ENCODE measurements at places on chromosomes 1 and 21.

GRCh38 chr1:154809436-154810413 lies 60.4 kb downstream of the KCNN3 start:
- DNase-seq: no peak

DNA sequence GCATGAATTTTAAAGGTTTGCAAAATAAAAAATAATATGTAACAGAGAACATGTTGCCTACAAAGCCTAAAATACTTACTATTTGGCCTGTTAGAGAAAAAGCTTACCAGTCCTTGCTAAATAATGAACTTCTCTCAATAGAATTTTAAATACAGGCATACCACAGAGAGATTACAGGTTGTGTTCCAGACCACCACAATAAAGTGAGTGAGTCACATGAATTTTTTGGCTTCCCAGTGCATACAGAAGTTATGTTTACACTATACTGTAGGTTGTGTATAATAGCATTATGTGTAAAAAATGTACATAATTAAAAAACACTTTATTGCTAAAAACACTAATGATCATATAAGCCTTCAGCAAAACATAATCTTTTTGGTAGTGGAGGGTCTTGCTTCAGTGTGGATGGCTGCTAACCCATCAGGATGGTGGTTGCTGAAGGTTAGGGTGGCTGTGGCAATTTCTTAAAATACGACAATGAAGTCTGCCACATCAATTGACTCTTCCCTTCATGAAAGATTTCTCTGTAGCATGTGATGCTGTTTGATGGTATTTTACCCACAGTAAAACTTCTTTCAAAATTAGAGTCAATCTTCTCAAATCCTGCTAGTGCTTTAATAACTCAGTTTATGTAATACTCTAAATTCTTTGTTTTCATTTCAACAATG lies 48.6 kb downstream of the SCYL3 start:
- DNase-seq: no peak

GRCh38 chr1:33299461-33300155 lies 21.3 kb downstream of the A3GALT2 start:
- DNase-seq: no peak

DNA sequence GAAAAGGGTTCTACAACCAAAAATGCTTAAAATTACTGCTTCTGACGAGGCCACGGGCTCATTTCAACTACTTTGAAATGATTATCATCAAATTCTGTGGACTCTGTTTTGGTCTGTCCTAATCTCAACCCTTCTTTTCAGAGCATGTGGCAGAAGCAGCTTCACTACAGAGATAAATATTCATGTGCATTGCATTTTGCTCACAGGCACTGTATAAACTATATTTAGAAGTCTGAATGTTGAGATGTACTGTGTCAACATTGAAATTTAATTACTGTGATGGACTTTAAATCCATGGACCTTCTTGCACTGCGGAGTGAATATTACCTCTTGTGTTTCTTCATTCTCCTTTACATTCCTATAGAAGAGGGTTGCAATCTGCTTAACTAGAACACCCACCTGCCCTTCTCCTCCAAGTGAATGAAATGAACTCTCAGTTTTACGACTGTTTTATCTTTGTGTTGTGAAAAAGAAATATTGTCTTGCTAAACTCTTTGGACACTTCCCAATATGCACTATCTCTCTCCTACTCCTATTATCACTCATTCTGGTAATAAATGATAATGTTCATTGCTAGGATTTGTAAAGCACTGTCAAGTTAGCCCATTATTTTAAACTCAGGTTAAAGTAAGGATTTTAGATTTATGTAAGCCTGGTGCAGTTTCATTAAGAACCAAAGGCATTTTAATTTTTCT lies 281.2 kb upstream of the ST6GALNAC5 start:
- no peak for DNase-seq

- DNase-seq: no peak
Measured at GRCh38 chr1:224781800-224782199, 147.7 kb upstream of the DNAH14 start.

DNA sequence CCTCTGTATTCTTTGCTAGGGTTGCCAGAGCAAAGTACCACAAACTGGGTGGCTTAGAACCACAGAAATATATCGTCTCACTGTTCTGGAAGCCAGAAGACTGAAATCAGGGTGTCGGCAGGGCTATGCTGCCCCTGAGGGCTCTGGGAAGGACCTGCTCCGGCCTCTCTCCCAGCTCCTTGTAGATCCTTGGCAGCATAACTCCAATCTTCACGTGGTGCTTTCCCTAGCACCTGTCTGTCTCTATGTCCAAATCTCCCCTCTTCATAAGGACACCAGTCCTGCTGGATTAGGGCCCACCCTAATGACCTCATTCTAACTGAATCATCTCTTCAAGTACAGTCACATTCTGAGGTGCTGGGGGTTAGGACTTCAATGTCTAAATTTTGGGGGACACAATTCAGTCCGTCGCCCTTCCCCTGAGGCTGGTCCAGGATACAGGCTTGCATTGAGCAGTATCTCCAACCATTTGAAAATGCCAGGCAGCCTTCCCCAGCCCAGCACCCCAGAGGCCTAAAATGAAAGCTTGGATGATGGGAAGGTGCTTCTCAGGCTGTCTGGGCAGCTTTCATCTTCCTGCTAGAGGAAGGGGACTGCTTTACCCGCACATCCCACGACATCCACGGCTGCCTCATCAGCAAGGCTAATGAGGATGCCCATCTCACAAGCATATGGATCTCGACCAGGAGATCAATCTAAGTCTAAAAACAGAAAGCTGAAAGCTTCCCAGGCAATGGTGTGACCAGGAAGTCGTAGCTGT lies 24.7 kb downstream of the TRIM67 start:
- no peak for DNase-seq

GRCh38 chr1:221397606-221398005 lies 344.3 kb downstream of the DUSP10 start:
- no peak for DNase-seq

- DNase-seq: no peak
Measured at GRCh38 chr1:77283701-77284425, 2.0 kb downstream of the AK5 start.

DNA sequence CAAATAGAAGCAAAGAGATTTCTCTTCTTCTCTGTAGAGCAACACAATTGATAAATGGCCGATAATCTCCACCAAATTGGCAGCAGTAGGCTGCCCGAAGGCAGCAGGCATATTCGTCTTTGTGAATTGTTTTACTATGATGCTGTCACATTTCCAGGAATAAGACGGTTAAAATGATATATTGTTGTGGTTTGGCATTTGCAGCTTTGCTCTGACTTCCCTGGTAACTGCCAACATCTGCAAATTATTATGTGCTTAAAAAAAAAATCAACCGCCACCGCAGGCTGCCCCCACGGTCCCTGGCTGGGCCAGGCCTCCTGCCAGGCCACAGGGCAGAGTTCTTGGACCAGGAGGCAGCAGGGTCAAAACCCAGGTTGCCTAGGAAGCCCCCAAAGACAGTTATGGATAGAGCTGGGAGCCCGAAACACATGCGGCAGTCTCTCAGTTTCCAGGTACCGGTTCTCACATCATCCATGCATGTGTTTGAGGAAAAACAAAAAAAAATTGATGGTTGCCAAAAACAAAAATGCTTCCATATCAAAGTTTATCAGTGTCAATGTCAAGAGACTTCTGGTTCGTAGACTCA lies 179.3 kb downstream of the ETS2 start:
- no peak for DNase-seq

DNA sequence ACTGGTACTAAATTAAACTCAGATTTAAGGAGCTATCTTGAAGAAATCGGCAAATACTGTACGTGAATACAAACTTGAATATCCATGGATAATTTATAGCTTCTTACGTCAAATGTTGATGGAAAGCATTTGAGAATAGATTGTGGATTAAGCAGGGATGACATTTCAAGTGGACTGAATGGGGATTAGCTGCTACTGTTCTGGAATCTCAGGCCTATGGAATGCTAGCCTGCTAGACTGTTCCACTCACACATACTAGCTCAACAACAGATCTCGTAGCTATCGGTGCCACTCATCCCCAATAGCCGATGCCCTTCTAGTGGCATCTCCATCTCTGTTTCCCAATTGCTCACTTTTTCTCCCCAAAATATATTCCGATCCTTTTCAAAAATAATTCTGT lies 62.0 kb upstream of the USP25 start:
- no peak for DNase-seq

DNA sequence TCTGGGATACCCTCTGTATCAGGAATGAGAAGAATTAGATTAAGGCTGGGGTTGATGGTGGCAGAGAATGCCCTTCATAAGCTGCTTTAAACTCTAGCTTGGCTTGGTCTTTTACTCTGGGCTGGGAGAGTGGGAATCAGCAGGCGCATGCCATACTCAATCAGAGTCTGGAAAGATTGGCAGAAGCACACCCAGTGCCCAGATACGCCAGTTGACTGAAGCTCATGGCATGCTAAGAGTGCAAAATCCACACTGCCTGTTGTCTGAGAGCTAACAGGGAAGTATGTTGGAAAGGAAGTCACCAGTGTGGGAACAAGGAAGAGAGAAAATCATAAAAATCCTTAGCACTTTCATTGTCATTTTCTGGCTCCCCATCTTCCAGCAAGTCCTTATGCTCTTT lies 53.0 kb downstream of the HMCN1 start:
- no peak for DNase-seq

GRCh38 chr1:219226196-219226595 lies 52.5 kb downstream of the LYPLAL1 start:
- DNase-seq: no peak

DNA sequence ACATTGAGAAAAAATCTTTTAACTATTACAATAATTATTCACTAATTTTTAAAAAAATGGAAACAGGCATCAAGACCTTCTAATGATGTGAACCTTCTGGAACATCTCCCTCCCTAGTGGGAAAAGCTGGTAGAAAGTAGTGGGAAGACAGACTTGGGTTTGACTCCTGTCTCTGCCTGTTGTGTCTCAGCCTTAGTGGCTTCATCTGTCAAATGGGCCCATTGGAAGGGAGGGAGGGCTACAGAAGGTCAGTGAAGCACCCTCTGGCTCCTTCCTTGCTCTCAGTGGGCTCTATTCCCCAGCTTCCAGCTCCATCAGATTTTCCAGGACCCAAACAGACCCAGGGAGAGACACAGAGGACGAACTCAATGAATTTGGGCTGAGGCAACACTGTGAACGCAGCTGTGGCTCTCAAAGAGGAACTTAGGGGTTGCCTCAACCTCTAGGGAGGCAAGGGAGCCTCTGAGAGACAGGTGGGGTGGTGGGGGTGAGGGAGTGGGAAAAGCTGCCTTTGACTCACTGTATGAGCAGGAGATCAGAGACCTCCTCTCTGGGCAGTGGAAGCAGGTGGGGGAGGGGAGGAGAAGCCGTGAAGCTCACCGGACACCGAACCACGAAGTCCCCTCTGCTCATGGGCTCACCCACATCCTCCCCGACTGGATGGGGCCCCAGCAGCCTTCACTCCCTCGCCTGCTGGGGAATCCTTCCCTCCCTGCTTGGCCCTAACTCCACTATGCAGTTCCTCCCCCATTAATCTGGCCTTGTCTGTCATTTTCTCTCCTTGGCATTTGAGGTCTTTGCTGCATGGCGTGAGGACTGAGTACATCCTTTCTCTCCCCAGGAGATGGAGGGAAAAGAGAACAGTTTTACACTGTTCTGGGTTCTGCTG lies 4.5 kb downstream of the CNR2 start:
- DNase-seq: peak; percentile 66

DNA sequence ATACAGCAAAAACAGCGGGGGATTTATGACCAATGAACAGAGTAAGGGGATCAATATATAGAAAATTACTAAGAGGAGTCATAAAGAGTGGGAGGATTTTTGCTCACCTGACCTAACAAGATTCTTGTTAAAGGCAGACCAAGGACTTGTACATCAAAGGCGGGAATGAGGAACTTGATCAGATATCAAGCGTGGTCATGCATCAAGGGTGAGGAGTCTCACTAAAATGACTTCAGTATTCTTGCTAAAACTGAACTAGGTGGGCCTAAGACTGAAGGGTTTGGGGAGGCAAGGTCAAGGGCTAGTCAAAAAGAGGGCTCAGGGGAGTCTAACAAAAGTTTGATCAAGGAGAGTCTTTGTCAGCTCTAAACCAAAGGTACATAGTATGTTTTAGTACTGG lies 2.1 kb downstream of the MOV10 start:
- no peak for DNase-seq

DNA sequence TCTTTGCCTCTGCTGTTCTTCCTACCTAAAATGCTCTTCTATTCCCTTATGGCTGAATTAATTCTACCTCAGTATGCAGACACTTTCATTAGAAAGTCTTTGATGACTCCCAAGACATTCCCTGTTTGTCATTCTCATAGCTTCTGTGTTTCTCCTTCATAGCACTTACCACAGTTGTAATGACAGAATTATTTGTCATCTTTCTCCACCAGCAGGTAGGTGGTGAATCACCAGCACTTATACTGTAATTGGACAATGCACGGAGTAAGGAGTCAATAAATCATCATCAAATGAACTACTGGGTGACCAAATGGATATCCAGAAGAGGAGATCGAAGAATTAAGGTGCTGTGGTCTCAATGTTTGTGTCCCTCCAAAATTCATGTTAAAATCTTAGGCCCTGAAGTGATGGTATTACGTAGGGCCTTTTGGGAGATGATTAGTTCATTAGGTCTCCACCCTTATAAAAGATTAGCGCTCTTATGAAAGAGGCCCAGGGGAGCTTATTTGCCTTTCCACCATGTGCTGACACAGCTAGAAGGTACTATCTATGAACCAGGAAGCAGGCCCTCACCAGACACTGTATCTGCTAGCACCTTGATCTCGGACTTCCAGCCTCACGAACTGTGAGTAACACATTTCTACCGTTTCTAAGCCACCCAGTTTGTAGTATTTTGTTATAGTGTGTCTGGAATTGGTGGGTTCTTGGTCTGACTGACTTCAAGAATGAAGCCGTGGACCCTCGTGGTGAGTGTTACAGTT lies 2.4 kb upstream of the CCT8 start:
- no peak for DNase-seq

- no peak for DNase-seq
Measured at GRCh38 chr1:31637915-31638673, 6.6 kb downstream of the PEF1 start.

DNA sequence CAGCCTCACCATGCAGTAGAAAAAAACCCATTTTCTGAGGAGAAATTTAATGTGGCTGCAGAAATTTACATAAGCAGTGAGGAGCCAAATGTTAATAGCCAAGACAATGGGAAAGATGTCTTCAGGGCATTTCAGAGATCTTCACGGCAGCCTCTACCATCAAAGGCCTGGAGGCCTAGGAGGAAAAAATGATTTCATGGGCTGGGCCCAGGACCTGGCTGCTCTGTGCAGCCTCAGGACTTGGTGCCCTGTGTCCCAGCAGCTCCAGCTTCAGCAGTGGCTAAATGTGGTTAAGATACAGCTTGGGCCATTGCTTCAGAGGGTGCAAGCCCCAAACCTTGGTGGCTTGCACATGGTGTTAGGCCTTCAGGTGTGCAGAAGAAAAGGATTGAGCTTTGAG lies 48.0 kb upstream of the PDE4B start:
- DNase-seq: no peak

Measured in activated CD8-positive, alpha-beta memory T cell treated with anti-CD3 and anti-CD28 coated beads for 24 hours (primary cell).